ENCODE measurements at places on chromosomes 2 and 18.

GRCh38 chr2:108853421-108853820, 66.8 kb downstream of the CCDC138 start:
- DNase-seq = no peak

GRCh38 chr2:202025816-202026215, 7.8 kb upstream of the FZD7 start:
- no peak for DNase-seq

- DNase-seq = peak; percentile 12
Observed at GRCh38 chr2:134124047-134124753, 129.7 kb upstream of the MGAT5 start.

GRCh38 chr2:238344035-238344434, 23.7 kb downstream of the TRAF3IP1 start:
- no peak for DNase-seq

DNA sequence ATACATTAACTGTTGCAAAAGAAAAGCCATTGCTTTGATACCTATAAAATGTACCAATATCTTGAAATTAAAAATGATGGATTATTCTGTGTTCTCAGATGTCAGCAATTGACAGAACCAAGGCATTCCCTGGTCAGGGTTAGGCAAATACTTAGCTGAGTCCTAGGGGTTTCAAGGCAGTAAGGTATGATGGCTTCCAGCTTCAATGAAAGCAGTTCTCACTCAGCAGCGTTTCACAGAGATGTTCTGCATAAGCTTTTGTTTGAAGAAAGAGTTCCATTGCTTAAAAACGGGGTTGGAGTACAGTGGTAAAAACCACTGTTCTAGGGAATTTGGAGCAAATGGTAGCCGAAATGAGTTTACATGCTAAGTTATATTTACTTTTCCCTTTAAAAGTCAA, 17.0 kb upstream of the KANSL1L start:
- DNase-seq = no peak

DNA sequence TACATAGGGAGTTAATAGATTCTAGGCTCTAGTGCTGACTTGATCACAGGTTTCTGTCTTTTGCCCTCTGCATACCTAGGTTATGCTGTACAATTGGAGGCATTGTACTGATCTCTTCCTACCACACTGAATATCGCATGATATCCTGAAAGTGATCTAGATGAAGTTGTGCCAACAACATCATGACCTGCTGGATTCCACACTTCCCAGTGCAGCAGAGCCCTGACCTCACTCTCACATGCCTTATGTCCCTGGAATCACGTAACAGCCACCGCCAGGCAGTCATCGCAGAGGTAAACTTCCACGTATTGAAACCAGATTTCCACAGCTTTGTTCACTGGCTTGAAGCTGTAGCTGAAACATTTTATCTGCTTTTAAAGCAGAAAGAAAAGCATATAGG, 214.0 kb downstream of the ANKRD30B start:
- DNase-seq = no peak

- no peak for DNase-seq
Observed at GRCh38 chr2:148716378-148716920, 71.9 kb downstream of the EPC2 start.

DNA sequence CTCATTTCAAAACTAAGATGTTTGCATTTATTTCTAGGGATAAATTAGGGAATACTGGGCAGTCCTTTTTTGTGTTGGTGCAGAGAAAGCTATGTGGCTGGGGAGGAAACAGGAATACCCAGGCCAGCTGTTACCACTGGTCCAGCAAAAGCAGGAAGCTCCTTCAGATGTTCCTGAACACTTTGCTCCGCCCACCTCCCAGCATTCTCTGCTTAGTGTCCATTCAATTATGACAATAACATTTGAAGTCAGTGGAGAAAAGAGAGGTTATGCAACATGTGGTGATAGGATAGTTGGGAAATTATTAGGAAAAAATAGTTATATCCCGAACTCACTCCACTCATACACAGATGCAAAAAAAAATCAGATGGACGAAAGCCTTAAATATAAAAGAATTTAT, 22.1 kb upstream of the ARPC2 start:
- no peak for DNase-seq

DNA sequence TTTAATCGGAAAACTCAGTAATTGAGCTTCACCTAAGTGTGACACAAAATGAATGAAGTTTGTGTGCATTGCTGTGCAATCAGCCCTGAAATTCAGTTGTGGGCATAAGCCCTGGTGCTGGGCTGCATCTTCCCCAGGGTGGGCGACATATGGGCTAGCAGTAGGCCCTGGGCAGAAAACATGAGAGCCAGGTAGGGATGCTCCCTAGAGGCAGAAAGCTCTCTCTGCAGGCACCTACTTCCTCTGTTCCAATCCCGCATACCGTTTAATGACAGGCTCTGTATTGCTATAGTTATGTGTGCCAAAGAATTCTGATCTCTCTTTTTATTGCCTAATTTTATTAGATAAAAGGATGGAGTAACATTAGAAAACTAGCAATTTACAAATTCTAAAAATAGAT, 456.7 kb downstream of the NRXN1 start:
- DNase-seq = no peak

- DNase-seq = no peak
Observed at GRCh38 chr2:111184725-111185310, 64.1 kb downstream of the BCL2L11 start.

DNA sequence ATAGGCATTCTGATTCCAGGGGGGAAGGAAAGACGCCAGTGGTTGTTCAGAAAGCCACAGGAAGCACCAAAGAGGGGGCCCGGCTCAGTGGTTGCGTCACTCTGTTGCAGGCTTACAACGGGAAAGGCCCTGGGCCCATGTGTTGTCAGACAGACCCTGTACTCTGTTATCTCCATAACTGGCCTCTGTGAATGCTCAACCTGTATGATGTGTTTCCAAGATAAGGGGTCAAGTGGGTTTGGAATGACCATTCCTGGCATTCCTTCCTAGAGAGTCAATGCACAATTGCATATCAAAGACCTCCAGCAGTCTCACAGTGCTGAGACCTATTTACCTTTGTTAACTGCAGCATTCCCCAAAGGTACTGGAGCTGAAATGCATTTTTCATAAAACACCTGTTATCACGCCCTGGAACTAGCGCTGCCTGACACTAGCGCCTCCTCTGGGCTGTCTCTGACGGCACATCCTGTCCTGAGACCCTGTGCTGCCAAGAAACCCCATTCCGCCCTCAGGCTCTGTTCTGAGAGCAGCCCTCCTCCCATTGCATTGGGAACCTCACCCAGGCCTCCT, 13.2 kb upstream of the LRRFIP1 start:
- DNase-seq = peak; percentile 52

DNA sequence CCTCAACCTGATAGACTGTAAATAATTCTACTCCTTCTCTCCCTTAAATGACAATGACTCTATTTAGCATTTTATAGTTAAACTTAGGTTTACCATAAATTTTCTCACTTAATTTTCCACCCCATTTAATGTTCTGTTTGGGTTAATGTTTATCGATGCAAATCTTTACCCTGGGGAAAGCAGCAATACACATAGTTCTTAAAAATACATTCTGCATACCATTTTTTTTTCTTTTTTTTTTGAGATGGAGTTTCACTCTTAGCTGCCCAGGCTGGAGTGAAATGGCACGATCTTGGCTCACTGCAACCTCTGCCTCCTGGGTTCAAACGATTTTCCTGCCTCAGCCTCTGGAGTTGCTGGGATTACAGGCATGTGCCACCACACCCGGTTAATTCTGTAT, 14.0 kb downstream of the STAM2 start:
- no peak for DNase-seq

DNA sequence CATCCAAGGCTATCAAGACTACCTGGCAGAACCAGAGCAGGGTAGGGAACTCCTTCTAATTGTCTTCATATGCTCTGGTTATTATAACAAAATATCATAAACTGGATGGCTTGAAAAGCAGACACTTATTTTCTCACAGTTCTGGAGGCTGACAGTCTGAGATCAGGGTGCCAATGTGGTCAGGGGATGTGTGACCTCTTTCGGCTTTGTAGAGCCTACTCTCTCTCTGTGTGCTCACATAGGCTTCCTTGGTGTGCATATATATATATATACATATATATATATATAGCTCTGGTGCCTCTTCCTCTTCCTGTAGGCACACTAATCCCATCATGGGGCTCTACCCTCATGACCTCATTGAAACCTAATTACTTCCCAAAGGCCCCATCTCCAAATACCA, 101.6 kb downstream of the ARL6IP6 start:
- no peak for DNase-seq

GRCh38 chr2:64595397-64596176, 58.1 kb downstream of the SERTAD2 start:
- peak; percentile 46 for DNase-seq

DNA sequence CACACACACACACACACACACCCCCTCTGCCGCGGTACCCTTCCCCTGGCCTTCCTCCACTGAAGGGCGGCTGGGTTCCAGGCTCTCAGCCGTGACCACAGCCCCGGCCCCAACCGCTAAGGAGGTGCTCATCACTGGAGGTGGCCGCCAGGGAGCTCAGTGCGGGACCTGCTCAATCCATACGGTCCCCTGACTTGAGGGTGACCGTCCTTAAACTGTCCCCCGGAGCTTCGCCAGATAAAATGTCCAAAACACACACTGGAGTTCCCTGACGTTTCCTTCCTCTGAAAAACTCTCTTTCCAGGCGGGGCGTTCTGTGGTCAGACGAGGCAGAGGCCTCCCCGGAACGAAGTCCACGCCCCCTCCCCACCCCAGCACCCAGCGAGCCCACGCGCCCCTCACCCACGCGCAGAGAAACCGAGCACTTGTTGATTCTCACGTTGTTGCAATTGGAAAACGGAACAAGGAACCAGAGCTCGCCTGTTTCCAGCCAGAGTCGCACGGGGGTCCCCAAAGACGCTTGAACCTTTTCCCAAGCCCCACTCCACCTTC, 1.4 kb downstream of the MBP start:
- DNase-seq = no peak

- DNase-seq = no peak
Observed at GRCh38 chr2:221567809-221568208, 4.3 kb downstream of the EPHA4 start.

DNA sequence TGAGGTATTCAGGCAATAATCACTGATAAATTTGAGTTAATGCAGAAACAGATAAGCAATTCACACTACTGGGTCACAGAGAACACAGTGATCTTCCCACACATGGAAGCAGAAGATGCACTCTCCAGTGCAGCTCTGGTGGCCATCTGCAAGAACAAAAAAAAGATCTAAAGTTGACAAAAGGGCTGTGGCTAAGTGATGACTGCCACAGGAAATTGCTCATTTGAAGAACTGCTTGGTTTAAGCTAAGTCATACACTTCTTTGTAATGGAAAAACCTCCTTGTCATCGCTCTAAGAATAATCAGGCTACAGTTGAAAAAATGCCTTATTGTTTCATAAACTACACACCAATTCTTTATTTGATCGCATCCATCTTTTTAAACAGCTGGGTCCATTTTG, 115.1 kb downstream of the DTNB start:
- peak; percentile 86 for DNase-seq

DNA sequence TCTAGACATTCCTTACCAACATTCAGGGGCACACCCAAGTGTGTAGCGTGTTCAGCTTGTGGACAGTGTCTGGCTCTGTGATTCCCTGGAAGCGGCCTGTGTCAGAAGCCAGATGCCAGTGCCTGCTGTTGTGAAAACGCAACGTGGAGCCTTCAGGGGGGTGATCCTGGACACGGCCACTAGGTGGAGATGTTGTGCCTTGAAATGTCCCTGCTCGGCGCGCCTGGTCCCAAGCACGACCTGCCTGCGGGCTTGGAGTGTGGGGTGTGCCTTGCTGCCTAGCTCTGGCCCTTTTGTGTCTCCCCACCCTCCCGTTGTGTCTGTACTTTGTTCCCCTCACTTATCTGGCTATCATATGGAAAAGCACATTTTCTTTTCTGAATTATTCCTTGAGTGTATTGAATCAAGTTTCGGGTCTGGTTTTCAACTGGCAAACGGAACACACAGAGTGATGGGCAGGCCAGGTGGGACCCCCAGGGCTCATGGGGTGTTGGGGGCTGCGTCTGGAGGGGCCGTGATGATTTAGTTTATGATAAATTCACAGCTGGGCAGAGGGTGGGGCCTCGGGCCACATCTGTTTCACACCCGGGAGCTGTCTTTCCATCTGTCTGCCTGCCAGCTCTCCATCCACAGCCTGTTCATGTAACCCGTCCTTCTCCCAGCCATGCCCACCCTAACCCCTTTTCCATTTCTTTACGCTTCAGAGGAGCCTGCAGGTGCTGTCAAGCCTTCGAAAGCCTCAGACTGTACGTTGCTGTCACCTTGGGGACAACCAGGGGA, 95.5 kb downstream of the DYSF start:
- DNase-seq = peak; percentile 64

DNA sequence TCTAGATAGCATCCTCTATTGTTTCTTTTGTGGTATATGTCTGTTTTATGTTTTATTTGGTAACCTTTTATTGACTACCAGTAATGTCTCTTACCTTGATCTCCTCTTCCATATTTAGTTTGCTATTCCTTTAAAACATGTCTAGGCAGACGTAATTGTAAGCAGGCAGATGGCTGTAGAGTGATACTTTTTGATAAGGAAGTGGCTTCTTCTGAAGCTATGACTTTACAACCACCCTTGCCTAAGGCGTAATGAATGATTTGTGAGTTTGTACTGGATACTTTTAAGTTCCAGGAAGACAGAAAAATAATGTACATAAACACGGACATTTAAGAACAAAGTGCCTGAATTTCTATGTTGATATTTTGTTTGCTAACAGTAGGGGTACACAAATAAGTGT, 85.6 kb downstream of the ZNF804A start:
- no peak for DNase-seq

All from fibroblast of skin of right biceps (primary cell).